ENCODE measurements at places on chromosomes 5 and 9. TPM values are rescaled to one million over a fixed set of nuclear protein-coding genes. Genes with fewer than 3 reads are reported as not detected.
A peak's percentile ranks its signal among the peaks of the same experiment; 100 is the strongest.

The STKLD1 gene
- total RNA-seq, result 1.2 TPM

The PRR16 gene
- total RNA-seq, result 1.2 TPM

The PLCXD3 gene
- 9.8 TPM for total RNA-seq

The ORM2 gene
- total RNA-seq, result not detected

The PHF24 gene
- total RNA-seq, result 19.2 TPM

The RGS7BP gene
- 9.4 TPM for total RNA-seq

The CCDC112 gene
- total RNA-seq, result 87.6 TPM

The PTGER4 gene
- 1.6 TPM for total RNA-seq

The TPM2 gene
- 11.0 TPM for total RNA-seq

The FAM170A gene
- not detected for total RNA-seq

The FGF18 gene
- 0.82 TPM for total RNA-seq

The ATP6V1G1 gene
- 108 TPM for total RNA-seq

The DPYSL3 gene
- 888 TPM for total RNA-seq

The CNTNAP3 gene
- 29.3 TPM for total RNA-seq

The CDH9 gene
- 31.4 TPM for total RNA-seq

GRCh38 chr5:102314328-102314727 lies 18.2 kb upstream of the SLCO4C1 start:
- DNase-seq, result no peak

- DNase-seq, result no peak
Measured at GRCh38 chr5:102670224-102670836, 84.8 kb upstream of the PAM start.

GRCh38 chr9:136629001-136629878 lies 33.5 kb upstream of the EGFL7 start:
- no peak for DNase-seq

DNA sequence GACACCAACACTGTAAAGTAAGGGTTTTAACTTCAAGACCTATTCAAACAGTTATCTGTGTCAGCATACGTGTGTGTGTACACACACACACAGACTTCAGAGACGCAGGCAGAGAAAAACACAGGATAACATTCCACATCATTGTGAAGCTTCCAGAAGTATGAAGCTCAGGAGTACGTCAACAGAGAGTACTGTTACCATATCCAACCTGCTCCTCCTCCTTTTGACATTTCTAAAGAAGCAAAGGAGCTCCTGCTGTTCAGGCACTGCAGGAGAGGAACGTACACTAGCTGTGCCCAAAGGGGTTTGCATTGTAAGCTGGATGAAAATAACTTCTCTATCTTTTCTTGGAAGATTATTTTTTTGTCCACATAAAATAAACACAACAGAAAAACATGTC lies 180.7 kb downstream of the MEF2C start:
- DNase-seq, result no peak

GRCh38 chr5:58628626-58629025 lies 45.8 kb downstream of the RAB3C start:
- no peak for DNase-seq

DNA sequence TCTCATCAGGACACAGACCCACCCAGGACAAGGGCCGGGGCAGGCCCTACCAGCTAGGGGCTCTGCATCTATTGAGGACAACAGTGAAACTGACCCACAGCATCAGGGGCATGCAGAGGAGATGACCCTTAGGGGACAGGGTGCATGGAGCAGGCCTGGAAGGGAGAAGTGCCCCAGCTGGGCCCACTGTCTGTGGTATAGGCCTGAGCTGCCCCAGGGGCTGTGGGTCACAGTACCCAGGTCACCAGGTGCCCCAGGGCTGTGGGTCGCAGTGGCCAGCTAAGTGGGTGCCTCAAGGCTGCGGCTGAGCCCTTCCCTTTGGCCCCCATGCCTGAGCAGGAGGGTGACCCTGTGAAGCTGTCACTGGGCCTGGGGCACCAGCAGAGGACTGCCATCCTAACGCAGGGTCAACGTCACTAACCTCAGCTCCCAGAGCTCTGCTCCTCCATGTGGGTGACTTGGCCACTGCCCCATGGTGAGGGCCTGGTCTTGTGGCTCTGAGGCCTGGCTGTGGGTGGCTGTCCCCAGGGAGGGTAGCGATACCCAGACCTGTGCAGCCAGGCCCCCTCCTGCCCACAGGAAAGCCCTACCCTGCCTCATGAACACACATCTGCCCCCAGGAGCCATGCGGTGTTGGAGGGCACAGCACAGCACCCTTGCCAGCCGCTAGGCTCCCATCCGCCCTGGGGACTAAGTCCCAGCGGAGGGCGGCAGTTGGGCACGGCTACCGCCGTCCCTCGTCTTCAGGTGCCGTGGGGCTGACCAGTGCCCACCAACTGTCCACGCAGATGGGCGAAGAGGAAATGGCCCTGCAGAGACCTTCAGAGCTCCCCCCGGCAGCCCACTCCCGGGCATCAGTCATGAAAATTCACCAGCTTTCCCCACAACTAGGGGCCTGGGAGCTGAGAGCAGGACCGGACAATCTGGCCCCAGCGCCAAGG lies 4.9 kb downstream of the EDF1 start:
- no peak for DNase-seq

DNA sequence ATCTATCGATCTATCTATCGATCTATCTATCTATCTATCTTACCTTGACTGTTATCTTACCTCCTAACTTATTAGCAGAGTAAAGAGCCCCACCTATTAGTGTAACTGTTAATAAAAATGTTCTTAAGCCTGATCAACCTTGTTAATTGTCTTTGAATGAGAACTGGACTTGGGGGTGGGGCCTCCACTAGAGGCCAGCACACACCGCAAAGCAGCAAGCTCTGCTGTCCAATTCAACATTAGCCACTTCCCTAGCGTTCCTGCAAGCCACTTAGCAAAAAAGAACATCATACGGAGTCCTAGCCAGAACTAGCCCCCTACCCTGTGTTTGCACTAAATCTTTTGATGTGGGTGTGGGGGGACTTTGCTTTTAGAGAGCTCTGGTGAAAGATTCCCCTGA lies 515.8 kb downstream of the KDM4C start:
- no peak for DNase-seq

GRCh38 chr5:141330299-141331080 lies at the start of gene PCDHGA1:
PCDHGA1 (plus strand) TSS chr5:141330514.
- DNase-seq, result no peak

- no peak for DNase-seq
Measured at GRCh38 chr9:93630806-93631411, 54.5 kb downstream of the PHF2 start.

- no peak for DNase-seq
Measured at GRCh38 chr9:3125602-3126405, 281.9 kb upstream of the PUM3 start.

DNA sequence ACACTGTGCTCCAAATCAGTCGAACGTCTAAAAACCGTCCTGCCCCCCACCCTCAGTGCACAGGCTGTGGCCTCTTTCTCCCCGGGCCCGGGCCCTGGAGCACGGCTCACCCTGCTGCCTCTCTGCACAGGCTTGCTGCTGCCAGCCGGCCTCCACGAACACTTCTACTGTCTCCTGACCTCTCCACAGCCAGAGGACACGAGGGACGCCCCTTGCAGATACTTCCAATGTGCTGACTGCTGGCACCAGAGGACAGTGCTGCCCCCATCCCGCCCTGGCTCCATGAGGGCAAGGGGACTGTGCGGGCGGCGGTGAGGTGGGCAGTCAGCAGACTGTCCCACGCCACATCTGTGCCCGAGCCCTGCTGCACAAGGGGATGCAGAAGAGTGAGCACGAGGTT lies 174.8 kb downstream of the COL23A1 start:
- DNase-seq, result no peak

DNA sequence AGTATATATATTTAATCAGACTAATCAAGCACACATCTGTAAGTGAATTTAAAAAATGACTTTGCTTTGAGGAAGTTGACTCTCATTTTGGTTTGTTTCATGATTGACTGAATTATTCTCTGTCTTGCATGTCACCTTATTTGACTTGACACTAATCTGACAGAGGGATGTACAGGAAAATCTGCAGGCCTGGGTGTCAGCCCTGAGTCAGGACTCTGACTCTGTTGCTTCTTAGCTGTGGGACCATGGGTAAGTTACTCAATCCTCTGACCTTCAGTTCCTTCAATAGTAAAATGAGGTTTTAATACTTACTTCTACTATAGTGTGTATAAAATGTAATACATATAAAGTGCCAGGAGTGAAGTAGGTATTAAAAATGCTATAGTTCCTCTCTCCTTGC lies 415.9 kb downstream of the ARHGEF28 start:
- DNase-seq, result no peak

GRCh38 chr5:169341556-169341955 lies 40.6 kb upstream of the SLIT3 start:
- no peak for DNase-seq

GRCh38 chr5:174376726-174377373 lies 331.3 kb downstream of the NSG2 start:
- DNase-seq, result no peak

GRCh38 chr9:12544700-12545099 lies 148.5 kb upstream of the TYRP1 start:
- no peak for DNase-seq

DNA sequence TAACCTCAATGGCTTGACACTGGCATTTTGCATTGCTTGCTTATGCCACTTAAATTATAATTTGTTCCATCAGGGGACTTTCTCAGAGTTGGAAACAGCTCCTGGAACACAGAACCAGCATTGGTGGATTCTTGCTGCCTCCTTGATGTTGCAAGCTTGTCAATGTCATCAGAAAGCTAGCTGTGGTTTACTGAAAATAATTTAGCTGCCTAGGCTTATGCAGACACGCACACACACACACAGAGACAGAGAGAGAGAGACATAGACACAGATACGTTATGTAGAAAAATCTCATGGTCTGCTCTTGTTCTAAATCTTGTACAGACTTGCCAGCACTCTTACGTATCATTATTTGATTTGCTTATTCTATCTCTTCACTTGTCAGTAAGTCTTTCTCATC lies 78.0 kb downstream of the HMHB1 start:
- DNase-seq, result no peak

DNA sequence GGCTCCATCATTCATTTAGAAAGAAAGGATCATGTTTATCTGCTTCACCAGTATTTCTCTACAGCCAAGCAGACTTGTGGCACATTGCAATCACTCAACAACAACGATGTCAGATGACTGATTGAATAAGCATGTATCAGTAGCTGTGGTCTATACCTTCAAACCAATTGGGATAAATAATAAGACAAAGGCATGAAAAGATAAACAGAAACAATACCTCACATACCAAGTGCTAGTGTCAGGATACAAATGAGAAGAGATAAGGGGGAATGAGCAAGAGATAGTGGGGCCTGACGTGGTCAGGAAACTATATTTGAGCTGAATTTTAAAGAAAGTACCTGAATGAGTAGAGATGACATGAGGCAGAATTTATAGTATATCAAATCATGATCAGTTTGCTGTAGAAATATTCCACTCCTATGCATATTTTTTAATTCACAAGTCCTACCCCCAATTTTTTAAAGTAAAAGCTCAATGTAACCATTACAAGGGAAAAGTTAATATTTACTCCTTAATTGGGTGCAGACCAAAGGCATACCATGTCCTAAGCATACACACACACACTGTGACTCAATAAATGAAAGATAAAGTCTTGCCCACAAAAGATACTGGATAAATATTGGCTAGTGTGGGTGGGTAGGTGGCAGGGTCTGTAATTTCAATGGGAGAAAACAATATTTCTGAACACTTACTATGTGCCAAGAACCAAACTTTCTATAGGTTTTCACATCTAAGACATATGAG lies 284.5 kb downstream of the SPOCK1 start:
- DNase-seq, result no peak

- no peak for DNase-seq
Measured at GRCh38 chr9:120924698-120925534, 1.7 kb downstream of the TRAF1 start.

GRCh38 chr5:173283318-173284288 lies 44.6 kb downstream of the STC2 start:
- peak; percentile 76 for DNase-seq

DNA sequence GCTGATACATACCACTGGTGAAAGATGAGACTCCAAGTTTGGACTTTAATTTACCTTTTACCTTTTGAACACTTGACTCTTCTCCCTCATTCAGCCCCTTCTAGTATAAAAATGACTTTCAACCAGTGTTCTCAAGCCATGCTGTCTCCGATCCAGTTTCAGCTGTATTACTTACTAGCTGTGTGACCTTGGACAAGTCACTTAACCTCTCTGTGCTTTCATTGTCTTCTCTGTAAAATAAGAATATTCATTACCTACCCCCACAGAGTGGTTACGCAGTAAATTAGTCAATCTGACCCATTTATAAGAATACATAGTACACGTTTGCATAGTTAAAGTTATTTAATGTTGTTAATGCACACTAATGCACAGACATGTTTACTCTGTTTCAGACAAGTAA lies 12.6 kb upstream of the CEMIP2 start:
- DNase-seq, result no peak

DNA sequence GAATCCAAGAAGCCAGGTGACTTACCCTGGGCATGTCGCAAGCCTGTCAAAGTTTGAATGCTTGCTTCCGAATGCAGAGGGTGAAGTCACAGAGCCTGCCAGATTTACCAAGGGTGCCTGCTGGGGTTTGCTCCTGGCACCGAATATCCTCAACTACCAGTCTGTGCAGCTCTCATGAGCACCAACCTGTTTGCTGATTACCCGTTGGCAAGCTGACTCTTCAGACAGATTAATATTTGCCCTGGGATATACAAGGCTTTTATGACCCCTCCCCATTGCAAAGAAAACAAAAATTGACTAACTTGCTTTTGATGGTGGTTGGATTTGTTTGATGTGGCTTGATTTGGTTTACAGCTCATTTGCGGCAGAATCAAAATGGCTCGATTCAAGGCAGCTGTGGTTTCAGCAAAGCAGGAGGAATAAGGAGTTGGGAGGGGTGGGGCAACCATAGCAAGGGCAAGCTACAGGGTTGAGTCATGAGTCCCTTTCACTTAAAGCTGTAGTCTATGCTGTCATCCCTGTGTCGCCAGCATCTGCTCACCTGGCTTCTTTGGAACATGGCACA lies 82.3 kb upstream of the AGXT2 start:
- no peak for DNase-seq

- DNase-seq, result no peak
Measured at GRCh38 chr9:69689991-69690538, 17.9 kb upstream of the APBA1 start.

GRCh38 chr9:101119206-101119819 lies 90.8 kb downstream of the PLPPR1 start:
- DNase-seq, result peak; percentile 12

- no peak for DNase-seq
Measured at GRCh38 chr5:80192507-80193241, 63.2 kb downstream of the SERINC5 start.

GRCh38 chr5:145574889-145575573 lies 260.1 kb downstream of the PRELID2 start:
- no peak for DNase-seq

DNA sequence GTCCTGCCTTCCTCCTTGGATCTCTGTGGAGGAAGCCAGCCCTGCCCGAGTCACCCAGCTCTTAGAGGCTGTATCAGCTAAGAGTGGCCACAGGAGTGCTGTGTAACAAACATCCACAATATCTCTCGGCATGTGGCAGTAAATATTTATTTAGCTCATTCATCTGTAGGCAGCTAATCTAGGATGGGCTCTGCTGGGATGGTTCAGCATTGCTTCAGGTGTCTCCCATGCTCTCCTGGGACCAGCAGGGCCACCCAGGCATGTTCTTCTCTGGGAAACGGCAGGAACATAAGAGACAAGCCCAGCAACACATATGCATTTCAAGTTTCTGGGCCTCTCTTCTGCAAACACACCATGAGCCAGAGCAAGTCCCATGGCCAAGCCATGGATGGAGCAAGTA lies 56.1 kb downstream of the HRH2 start:
- no peak for DNase-seq

- no peak for DNase-seq
Measured at GRCh38 chr5:175717837-175718236, 60.0 kb downstream of the HRH2 start.

GRCh38 chr5:37571985-37572384 lies 192.9 kb downstream of the WDR70 start:
- DNase-seq, result no peak

- no peak for DNase-seq
Measured at GRCh38 chr5:124908581-124909451, 162.4 kb upstream of the ZNF608 start.

Data from frontal cortex (tissue), 4 donors.